ENCODE measurements at places on chromosomes 6 and 20.
A peak's percentile ranks its signal among the peaks of the same experiment; 100 is the strongest.

DNA sequence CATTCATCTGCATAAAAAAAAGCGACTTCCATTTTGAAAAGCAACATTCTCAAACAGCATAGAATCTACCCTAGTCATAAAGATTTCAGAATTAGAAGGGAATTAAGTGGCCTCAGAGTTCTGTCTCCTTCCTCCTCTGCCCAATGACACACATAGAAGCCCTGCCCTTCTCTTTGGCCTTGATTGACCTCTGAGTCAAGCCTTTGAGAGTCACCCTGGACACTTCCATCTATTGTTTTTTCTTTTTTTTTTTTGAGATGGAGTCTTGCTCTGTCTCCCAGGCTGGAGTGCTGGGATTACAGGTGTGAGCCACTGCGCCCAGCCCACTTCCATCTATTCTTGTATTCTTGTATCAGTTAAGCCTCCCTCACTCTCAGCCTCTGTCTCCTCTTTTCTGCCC lies 44.8 kb upstream of the CTNNBL1 start:
- DNase-seq, result no peak
- H3K27me3 ChIP-seq, result peaks cover 59% of the 10 kb centered on the region
- peaks cover 4% of the 10 kb centered on the region for H3K4me1 ChIP-seq
- no peaks in the 10 kb centered on the region for H3K36me3 ChIP-seq

DNA sequence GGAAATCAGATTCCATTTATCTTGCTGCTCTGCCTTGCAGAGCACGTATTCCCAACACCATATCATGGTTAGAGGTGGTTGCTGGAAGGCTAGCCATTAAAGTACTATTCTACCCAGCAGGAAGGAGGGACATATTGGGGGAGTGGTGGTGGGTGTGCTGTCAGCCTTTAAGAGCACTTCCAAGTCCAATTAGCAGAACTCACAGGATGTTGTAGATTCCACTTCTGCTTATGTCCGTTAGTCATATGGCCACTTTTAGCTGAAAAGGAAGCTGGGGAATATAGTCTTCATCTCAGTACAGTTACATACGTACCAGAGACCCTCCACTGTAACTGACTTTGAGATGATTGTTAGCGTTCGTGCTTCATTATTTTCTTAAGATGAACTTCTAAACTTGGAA lies 94.4 kb downstream of the SAMD3 start:
- H3K4me1 ChIP-seq, result no peaks in the 10 kb centered on the region
- H3K4me3 ChIP-seq, result no peak overlapping the region
- no peak for DNase-seq
- H3K36me3 ChIP-seq, result peaks cover 14% of the 10 kb centered on the region

DNA sequence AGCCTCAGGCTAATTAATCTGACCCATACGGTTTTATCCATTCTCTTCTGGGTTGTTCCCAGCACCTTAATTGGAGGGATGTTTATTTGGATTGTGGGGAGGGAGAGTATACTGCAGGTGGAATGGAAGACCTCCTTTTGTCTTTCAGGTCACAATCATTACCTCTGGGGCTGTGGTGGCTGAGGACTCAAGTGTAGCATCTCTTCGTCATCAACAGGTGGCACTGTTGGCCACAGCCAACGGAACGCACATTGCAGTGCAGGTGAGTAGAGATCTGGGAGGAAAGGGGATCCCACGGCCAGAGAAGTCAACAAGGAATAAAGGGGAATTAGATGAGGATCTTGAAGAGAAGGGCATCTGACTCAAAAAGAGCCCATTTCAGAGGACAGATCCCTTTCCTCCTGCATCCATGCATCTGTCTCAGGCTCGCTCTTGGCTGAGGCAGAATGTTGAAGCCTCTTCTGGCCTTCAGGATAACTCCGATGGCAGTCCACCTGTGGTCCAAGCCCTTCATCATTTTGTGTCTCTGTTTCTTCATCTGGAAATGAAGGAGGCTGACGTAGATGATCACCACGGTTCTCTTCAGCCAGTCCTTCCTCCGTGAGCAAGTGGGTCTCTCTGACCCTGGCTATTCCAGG lies 3.2 kb upstream of the DEF6 start:
- H3K4me1 ChIP-seq, result peaks cover 3% of the 10 kb centered on the region
- H3K36me3 ChIP-seq, result peaks cover 10% of the 10 kb centered on the region
- peak; percentile 45 for DNase-seq
- no peak overlapping the region for H3K27ac ChIP-seq

- H3K27me3 ChIP-seq, result no peaks in the 10 kb centered on the region
- H3K36me3 ChIP-seq, result no peaks in the 10 kb centered on the region
- peaks cover 21% of the 10 kb centered on the region for H3K4me1 ChIP-seq
- no peak overlapping the region for H3K4me3 ChIP-seq
- H3K27ac ChIP-seq, result no peak overlapping the region
Observed at GRCh38 chr20:17896771-17897369, 71.7 kb downstream of the SNX5 start.

- H3K4me1 ChIP-seq, result no peaks in the 10 kb centered on the region
- no peak for DNase-seq
- no peak overlapping the region for H3K4me3 ChIP-seq
- H3K27me3 ChIP-seq, result no peaks in the 10 kb centered on the region
- H3K36me3 ChIP-seq, result no peaks in the 10 kb centered on the region
Observed at GRCh38 chr20:42988319-42988718, 201.4 kb downstream of the PTPRT start.

DNA sequence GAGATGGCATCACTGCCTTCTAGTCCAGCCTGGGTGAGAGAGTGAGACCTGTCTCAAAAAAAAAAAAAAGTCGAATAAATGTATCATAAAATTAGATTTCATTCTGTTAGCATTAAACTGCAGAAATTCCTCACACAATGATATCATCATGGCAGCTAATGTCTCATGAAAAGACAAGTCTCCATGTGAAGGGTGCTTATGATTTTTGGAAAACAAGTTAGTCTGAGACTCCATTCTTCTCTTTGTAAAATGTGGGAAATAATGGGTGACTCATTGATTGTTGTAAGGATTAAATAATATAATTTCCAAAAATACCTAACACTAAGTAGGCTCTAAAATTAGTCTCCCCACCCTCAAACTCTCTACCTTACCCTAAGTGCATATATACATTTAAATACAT lies 49.6 kb upstream of the CDYL start:
- no peaks in the 10 kb centered on the region for H3K27me3 ChIP-seq
- H3K4me3 ChIP-seq, result no peak overlapping the region
- peaks cover 18% of the 10 kb centered on the region for H3K4me1 ChIP-seq

DNA sequence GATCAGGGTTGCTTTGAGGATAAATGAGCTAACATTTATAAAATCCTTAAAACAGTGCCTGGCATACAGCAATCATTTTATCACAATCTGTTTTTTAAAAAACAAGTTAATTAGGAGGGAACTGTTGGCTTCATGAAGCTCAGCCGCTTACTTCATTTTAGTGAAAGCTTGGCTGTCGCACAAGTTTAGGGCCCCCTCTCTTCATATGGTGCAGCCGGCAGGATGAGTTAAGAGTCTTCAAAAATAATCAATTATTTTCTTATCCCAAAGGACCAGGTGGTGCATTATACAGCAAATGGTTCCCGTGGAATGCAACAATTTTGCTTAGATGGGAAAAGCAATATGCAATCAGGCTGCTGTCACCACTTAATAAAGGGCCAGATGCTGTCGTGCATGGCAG lies 57.4 kb upstream of the PROKR2 start:
- DNase-seq, result no peak
- no peak overlapping the region for H3K27ac ChIP-seq
- H3K4me1 ChIP-seq, result peaks cover 15% of the 10 kb centered on the region
- H3K27me3 ChIP-seq, result peaks cover 26% of the 10 kb centered on the region

- no peak overlapping the region for H3K27ac ChIP-seq
- no peak overlapping the region for H3K4me3 ChIP-seq
- H3K27me3 ChIP-seq, result no peaks in the 10 kb centered on the region
- no peaks in the 10 kb centered on the region for H3K4me1 ChIP-seq
- peaks cover 2% of the 10 kb centered on the region for H3K36me3 ChIP-seq
- DNase-seq, result no peak
Observed at GRCh38 chr6:148285205-148285604, 57.4 kb upstream of the SASH1 start.

GRCh38 chr6:15876406-15876805 lies 213.6 kb upstream of the DTNBP1 start:
- no peaks in the 10 kb centered on the region for H3K36me3 ChIP-seq
- no peak overlapping the region for H3K4me3 ChIP-seq
- peaks cover 27% of the 10 kb centered on the region for H3K4me1 ChIP-seq
- no peak overlapping the region for H3K27ac ChIP-seq
- DNase-seq, result no peak
- H3K27me3 ChIP-seq, result no peaks in the 10 kb centered on the region

DNA sequence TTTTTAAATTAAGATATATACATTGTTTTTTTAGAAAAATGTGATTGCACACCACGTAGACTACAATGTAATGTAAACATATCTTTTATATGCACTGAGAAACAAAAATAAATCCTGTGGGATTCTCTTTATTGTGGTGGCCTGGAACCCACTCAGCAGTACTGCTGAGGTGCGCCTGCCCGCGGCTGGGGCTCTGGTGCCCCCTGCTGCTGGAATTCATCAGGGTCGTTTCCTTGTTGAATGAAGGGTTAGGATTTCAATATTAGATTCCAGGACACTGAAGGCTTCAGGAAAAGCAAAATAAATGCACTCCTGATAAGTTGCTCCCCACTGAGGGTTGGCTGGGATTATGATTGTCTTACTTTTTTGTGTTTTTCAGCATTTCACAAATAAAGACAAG lies 175.8 kb upstream of the GGTLC1 start:
- peak; percentile 65 for DNase-seq
- no peaks in the 10 kb centered on the region for H3K27me3 ChIP-seq
- no peaks in the 10 kb centered on the region for H3K36me3 ChIP-seq
- H3K27ac ChIP-seq, result no peak overlapping the region

DNA sequence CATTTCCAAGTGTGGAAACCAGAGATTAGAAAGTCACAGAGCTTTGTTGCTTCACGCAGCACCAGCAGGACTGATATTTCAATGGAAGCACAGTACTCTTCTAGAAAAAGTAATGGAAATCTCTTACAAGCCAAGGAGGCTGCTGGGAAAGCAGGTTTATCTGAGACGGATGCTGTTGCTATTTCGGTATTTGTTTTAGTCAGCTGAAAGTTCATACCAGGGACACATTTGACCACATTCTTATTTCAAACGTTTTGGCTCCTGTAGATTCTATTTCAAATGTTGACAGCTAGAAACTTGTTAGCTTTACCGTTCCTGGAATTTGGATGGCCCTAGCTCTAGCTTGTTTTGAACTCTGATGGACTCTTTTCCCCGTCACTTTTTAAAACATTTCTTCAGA lies 3.7 kb upstream of the TMEM242 start:
- no peaks in the 10 kb centered on the region for H3K36me3 ChIP-seq
- peaks cover 8% of the 10 kb centered on the region for H3K27me3 ChIP-seq
- peak overlapping the region; percentile 10 for H3K27ac ChIP-seq
- DNase-seq, result no peak
- H3K4me3 ChIP-seq, result no peak overlapping the region
- H3K4me1 ChIP-seq, result peaks cover 46% of the 10 kb centered on the region

- peaks cover 10% of the 10 kb centered on the region for H3K27me3 ChIP-seq
- no peak for DNase-seq
- H3K27ac ChIP-seq, result no peak overlapping the region
- H3K36me3 ChIP-seq, result no peaks in the 10 kb centered on the region
Observed at GRCh38 chr6:40159865-40160264, 225.6 kb upstream of the MOCS1 start.

DNA sequence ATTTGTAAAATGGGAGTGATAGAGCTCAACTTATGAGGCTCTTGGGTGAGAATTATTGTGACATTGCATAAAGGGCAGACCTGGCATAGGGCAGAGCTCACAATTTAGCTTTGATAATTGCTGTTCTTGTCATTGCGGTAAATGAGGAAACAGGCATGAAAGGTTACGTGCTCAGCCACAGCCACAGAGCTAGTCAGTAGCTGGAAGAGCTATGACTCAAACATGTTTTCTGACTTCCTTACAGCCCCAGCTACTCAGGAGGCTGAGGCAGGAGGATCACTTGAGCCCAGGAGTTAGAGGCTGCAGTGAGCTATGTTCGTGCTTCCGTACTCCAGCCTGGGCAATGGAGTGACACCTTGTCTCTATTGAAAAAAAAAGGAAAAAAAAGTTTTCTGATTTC lies 3.5 kb upstream of the GHRH start:
- H3K27me3 ChIP-seq, result peaks cover 4% of the 10 kb centered on the region
